ENCODE measurements at places on chromosomes 12 and 14.

DNA sequence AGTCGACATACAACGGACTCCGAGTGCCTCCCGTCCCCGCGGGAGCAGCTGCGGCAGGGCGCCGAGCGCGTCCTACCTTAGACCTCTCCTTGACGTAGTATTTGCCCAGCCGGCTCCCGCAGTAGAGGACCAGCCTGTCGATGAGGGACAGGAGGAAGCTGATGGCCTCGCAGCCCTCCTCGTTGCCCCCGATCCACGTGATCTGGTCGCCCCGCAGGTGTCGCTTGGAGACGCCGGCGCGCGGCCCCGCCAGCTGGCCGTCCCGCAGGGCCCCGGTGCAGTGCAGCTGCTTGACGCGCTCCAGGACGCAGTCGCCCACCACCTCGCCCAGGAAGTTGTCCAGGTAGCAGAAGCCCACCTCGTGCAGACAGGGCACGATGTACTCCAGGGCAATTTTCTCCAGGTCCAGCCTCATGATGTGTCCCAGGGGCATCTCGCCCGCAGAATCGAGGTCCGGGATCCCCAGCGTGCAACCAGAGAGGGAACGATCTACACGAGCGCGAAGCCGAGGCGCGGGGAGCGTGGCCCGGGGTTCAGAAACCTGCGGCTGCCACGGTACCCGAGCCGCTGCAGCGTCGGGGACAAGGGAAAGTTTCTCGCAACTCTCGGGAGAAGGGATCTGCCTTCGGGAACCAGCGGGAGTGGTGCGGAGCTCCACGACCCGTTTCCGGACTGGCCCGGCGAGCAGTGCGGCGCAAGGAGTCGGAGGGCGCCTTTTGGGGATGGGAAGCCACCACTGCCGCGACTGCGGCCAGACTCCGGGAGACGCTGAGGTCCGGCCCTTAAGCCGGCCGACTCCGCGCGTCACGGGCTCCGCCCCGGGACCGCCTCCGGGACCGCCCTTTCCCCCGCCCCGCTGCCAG, at the start of gene EGLN3:
TSS of gene EGLN3 (minus strand) at position 755 of the 863 bp plus-strand sequence. CDS start at position 433, 322 bp downstream.
- DNase-seq = peak; percentile 76

- no peak for DNase-seq
These were observed 218.0 kb downstream of the DUSP6 start for GRCh38 chr12:89134213-89134770.

GRCh38 chr12:24822121-24822899, 126.6 kb downstream of the BCAT1 start:
- DNase-seq = no peak

DNA sequence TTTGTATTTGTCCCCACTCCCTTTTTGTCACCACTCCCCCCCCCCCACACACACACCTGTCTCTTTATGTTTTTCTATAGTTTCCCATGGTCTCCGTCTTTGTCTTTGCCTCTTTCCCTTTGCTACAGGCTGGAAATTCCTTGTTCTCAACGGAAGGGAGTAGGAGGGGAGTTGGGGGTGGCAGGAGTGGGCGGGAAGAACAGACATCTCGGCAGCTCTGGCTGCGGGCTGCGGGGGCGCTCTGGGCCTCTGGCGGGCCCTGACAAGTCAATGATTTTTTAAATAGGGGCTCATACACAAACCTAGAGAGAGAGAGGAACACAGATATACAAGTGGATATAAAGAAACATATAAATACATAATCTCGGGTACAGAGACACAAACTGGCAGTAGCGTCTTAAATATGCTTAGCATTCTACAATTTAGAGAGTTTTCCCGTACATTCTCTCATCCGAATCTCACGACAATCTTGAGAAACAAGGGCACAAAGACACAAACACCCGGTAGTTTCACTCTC, 2.4 kb upstream of the NAB2 start:
- DNase-seq = peak; percentile 62

GRCh38 chr12:113674996-113675395, 203.3 kb upstream of the LHX5 start:
- no peak for DNase-seq

DNA sequence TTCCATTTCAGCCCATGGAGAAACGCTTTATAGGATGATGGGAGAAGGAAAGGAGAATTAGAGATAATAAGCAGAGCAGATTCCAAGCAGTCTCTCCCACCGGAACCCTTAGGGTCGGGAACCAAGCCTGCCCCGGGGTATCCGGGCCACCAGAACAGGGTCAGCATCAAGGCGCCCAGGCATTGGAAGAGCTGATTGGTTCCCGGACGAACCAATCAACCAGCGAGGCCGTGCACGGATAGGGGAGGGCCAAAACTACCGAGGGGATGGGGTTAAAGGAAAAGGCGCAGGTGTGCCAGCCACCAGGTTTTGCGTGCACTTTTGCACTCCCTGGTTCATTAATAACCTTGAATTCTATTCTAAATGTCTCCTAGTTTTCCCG, 1.7 kb downstream of the PPM1H start:
- DNase-seq = no peak

GRCh38 chr12:40105265-40105514, 691 bp downstream of the SLC2A13 start:
- no peak for DNase-seq

- no peak for DNase-seq
These were observed 101.4 kb downstream of the PDE3A start for GRCh38 chr12:20469756-20470155.
